ENCODE measurements at places on chromosomes 13 and 19.

- DNase-seq = no peak
Observed at GRCh38 chr13:80469853-80470381, 129.0 kb upstream of the SPRY2 start.

GRCh38 chr19:51364200-51365106, 1.7 kb downstream of the ETFB start:
- no peak for DNase-seq

DNA sequence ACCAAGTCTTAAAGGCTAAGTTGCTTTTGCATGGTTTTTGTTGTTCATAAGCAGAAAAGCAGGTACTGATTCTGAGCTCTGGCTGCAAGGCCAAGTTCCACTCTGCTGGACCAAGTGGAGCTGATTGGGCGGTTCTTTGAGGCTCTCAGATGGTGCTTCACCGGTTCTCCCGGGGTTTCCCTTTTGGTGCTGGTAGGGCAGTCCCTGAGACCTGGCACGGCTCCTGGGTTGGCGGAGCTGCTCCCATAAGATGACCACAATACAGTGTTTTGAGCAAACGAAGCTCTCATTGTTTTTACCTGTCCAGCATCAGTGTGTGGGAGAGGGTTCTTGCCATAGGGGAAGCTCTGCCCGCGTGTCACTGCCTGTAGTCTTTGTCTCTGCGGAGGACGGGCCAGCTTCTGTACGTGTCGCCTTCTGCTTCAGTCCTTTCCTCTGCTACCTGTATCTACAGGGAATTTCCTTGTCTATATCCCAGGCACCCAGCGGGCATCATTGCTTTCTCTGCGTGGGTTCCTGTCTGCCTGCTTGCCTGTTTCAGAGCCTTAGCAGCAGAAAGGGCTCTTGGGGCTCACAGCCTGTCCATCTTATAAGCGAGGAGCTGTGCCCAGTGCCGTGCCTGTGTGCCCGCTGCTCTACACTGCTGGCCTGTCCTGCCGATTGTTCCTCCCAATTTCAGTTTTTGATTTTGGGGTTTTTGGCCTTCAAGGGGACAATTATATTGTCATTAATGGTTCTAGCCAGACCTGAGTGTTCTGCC, 2.3 kb downstream of the U2AF2 start:
- no peak for DNase-seq

- DNase-seq = no peak
Observed at GRCh38 chr13:100881291-100881864, 206.8 kb upstream of the TMTC4 start.

DNA sequence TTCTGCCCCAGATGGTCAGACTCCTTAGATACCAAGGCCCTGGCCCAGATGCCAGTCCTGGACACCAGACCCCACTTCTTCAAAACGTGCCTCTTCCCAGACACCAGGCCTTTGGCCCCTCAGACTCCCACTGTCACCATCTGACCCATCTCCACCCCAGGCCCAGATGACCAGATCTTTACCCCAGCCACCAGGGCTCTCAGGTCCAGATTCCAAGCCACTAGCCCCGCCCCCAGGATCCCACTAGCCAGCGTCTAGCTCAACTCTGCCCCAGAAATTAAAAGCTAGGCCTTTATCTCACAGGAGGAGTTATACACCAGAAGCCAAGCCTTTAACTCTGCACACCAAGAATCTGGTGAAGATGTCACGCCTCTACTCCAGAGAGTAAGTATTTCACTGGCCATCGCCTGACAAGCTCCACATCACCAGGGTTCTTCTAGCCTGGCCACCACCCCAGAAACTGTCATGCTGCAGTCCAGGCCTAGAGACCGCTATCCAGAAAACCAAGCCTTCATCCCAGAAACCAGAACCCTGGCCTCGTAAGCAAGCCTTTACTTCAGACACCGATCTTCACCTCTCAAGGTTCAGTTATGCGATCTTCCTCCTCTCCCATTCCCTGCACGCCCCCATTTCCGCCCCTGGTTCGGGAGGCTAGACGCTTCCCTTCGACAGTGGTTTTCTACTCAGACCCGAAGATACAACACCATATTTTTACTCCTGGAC, 595 bp downstream of the XAB2 start:
- no peak for DNase-seq

DNA sequence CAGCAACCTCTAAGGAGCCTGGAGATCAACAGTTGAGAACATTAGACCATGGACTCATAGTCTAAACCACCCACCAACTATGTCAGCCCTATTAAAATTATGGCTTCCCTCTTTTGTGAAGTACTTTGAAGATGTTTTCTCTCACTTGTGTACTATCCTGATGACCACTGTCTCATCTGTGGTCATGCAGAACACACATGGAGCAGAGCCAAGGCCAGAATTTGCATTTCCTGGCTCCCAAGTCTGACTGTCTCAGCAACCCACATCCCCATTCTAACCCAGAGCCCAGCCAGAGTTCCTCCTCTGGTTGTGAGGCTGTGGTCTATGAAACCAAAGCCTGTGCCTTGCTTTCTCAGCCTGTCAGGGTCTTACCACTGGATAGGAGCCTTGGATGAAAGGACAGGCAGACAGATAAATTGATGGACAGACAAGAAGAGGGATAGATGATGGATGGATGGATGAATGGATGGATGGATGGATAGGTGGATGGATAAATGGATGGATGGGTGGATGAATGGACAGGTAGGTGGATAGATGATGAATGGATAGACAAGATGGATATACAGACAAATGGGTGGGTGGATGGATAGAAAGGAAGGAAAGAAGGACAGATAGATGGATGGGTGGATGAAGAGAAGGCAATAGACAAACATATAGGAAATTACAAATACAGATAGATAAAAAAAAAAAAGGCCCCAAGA, 35.4 kb downstream of the ZNF557 start:
- no peak for DNase-seq

GRCh38 chr19:49879243-49879963, 1.9 kb downstream of the TBC1D17 start:
- no peak for DNase-seq

DNA sequence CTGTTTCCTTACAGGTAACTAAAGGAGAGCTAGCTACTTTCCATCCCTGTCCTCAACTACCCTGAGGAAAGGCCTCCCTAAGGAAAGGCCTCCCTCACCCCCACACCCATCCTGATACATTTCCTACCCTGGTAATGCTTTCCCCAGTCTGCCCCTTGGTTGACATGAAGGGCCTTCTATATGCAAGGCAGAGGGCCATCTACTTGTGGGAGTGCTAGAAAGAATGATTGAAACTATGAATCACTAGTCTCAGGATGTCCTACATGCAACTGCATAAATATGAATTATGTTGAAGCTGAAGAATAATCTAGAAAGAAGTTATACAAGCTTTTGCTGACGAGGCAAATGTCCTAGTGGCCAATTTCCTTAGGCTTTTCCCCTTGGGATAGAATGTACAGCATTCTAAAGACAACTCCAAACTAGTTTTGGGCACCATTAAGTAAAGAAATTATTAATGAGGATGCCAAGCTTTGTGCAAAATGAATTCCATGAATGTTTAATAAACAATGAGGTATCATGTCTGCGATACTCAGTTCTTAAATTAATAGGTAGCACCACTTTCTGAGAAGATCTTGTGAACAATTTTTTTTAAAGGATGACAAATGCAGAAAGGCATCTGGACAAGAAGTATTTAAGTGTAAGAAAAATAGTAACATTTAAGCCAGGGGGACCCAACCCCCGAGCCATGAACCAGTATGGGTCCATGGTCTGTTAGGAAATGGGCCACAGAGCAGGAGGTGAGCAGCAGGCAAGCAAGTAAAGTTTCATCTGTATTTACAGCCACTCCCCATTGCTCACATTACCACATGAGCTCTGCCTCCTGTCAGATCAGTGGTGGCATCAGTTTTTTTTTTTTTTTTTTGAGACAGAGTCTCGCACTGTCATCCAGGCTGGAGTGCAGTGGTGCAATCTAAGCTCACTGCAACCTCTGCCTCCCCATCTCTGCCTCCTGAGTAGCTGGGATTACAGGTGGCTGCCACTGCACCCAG, 223.0 kb downstream of the LHFPL6 start:
- no peak for DNase-seq

- DNase-seq = no peak
Observed at GRCh38 chr19:40223135-40223822, 3.2 kb downstream of the CCNP start.
